ENCODE measurements at places on chromosomes 12 and 14. TPM values are rescaled to one million over a fixed set of nuclear protein-coding genes. Genes with fewer than 3 reads are reported as not detected.

DCP1B gene
- total RNA-seq, result 24.8 TPM

- DNase-seq, result no peak
These were observed 54.3 kb upstream of the CIT start for GRCh38 chr12:119931402-119931801.

GRCh38 chr12:90999966-91000365 is 4.8 kb downstream of the EPYC start:
- no peak for DNase-seq

GRCh38 chr12:45286621-45287020 is 70.7 kb downstream of the ANO6 start:
- no peak for DNase-seq

AMN gene
- total RNA-seq, result not detected

GRCh38 chr12:42237052-42237852 is 796 bp downstream of the YAF2 start:
- DNase-seq, result peak; percentile 87

DNA sequence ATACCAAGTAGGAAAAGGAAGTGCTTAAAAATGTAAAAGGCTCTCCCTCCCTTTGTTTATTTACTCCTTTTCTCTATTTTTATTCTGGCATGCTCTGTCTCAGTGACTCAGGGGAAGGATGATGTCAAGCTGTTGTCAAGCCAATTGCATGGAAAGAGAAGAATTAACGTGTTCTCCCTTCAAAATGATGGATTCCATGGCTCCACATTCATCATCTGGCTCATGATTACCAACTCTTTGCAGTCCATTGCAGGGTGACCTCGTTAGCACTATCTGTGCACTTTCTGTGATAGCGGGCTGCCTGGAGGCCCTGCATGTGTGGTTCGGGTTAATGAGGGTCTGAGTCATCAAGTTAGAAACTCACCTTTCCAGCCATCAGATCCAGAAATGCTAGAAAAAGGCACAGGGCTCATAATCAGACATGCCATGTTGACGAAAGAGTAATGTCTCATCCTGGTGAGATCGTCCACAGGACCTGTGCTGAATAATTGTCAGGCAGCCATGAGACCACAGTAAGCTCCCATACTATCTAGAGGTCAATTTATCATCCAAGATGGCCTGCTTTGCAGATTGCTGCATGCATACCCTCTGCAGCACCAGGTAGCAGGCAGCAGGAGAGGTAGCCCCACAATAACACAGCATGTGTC is 79.2 kb upstream of the BTG1 start:
- no peak for DNase-seq

DNA sequence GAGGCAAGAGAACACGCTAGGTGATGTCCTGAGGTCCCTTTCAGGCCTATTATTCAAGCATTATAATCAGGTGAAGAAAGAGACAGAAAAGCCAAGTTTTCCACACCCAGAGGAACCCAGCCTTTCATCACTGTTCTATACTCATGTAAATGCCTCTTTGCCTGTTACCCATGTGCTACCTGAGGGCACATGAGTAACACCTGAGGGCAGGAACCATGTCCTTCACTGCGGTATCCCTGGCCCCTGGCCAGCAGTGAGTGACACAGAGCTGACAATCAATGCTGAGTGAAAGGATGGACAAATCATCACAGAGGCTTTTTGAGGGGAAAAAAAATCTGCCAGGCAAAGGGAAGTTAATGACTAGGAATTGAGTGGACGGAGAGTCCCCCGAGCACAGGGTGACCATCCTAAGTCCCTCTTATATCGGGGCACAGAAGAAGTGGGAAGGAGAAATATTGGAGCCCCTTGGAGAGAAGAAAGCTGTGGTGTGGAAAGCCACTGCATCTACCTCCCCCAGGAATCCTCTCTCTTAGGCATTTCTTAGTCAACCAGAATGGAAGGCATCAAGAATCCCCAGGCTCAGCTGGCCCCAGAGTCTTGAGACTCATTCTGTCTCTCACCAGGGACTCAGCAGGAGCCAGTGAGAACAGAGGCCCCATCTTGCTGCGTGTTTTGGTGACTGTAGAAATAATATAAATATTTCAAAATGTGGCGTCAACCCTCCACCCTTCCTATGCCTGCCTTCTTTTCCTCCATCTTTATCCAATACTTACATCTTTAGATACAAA is 212.9 kb downstream of the DPF3 start:
- DNase-seq, result no peak

STAC3 gene
- total RNA-seq, result 2.8 TPM

- DNase-seq, result no peak
These were observed 54.9 kb upstream of the TMX1 start for GRCh38 chr14:51185180-51185579.

GRCh38 chr12:120093592-120094355 is 22.8 kb downstream of the RAB35 start:
- no peak for DNase-seq

ABCD2 gene
- total RNA-seq, result 2.9 TPM

All from sigmoid colon (tissue), 7 donors.